ENCODE measurements at places on chromosomes 6 and 20.
A peak's percentile ranks its signal among the peaks of the same experiment; 100 is the strongest.

DNA sequence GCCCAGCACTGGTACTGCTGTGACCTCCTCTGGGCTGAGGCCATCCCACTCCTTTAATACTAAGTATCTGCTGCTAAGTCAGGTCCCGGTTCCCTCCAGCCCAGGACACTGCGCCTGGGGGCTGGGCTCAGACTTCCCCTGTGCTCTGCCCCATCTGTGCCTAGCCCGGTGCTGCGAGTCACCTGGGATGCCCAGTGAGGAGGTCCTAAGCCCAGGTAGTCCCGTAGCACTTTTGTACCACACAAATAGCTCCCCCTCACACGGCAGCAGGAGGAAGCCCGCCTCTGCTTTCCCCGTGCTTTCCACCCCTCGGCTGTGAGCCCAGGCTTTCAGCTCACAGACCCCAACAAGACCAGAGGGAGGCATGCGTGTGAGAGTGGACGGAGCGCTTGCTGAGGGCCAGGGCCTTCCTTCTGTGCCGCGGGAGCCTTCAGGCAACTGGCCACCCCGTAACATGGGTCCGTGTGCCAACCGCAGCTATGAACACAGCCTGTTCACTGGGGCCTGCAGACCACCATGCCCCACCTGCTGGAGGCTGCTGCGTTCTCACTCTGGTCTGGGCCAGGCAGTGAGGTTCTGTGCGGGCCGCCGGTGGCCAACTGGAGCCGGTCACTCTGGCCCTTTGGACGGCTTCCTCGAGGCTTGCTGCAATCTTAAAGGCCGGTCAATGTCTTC is 79.9 kb upstream of the MPC1 start:
- DNase-seq, result no peak

- no peak for DNase-seq
Measured at GRCh38 chr20:36352843-36353553, 46.9 kb downstream of the DLGAP4 start.

GRCh38 chr20:39716796-39717341 is 754.7 kb downstream of the DHX35 start:
- DNase-seq, result no peak

- DNase-seq, result peak; percentile 11
Measured at GRCh38 chr20:20130399-20130798, 78.1 kb downstream of the CFAP61 start.

DNA sequence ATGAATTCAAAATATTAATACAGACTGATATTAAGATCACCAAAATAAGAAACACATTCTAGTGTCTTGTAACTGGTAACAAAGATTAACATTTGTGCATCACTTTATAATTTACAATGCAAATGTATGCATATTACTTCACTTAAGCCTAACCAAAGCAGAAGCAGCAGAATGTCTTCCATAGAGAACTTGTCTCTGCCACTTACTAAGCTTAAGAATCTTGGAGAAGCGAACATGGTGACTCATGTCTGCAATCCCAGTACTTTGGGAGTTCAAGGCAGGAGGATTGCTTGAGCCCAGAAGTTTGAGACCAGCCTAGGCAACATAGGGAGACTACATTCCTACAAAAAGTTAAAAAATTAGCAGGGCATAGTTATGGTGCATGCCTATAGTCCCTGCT is 18.8 kb downstream of the AK9 start:
- DNase-seq, result no peak

DNA sequence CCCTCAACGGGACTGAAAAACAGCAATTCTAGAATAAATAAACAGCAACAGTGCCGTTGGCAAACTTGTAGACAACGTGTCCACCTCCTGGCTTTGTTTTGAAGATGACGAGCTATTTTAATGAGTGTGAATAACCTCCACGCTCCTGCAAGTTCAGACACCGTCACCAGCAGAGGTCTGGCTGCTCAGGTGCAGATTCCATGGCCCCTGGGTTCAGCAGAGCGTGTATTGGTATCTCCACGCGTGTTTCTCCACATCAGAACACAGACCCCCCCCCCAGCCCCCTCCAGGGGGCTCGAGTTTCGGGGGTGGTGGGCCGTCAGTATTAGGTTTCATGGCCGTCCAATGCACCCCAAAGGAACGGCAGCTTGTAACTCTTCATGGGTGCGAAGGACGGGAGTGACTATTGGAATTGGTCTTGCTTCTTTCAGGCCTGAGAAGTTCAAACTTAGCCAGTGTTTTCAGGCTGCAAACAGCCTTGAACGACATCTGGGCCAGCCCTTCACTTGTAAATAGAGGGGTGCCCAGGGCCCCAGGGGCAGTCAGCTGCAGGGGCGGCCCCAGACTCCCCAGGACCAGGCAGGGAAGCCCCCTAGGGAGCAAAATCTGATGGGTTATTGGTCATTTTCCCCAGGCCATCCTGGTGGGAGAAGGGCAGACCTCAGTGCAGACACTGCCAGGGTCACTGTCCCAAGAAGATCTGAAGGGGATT is 308.6 kb downstream of the TAF4 start:
- no peak for DNase-seq
